ENCODE measurements at places on chromosomes 4 and X.

DNA sequence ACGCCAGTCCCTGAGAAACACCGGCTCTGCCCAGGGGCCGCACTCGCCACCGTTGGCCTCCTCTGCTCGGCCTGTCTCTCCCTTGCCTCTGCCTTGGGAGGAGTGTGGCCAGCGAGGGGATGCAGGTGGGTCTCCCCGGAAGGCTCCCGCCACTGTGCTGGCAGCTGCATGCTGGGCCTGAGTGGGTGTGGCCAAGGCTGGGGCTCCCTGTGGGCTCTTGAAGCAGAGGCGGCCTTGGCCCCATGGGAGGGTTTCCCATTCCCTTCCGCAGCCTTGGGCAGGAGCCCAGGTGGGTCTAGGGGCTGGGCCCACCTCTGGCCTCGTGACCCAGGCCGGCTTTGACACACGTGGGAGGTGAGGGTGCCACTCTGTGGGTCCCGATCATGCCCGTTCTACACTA is 19.1 kb downstream of the FGFRL1 start:
- no peak for DNase-seq

DNA sequence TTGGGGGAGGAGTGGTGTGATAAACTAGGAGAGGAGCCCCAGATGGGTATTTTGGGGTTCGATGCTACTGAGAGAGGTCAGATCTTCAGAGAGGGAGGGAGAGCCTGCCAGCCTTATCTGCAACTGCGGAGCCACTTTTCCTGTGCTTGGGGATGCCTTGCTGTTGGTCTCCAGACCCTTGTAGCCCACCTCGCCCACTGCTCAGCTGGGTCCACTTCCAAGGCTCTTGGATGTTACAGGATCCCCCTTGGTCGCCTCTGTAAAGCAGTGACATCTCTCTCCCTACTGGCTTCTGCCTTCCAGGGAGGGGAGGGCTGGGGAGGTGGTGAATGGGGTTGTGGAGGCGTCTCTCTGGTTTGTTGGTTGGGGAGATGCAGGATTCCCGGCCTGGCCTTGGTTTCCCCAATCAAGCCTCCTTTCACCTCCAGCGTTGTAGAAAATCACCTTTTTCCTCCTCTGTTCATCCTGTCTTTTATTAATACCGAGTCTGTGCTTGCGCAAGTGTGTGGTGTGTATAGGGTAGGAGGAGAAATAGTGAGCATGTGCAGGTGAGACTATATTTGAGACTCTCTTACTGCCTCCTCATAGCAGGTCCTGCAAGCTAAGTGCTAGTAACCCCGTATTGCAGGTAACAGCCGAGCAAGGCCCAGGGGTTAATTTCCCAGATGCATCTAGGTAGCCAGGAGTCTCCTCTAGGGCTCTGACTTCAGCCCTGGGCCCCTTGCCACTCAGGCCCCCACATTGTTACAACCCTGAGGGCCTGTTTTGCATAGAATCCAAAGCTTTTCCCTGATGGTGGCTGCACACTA is 337.4 kb downstream of the ARHGAP10 start:
- no peak for DNase-seq

- DNase-seq: no peak
These were observed 149.5 kb downstream of the PJA1 start for GRCh38 chrX:69015564-69016292.

GRCh38 chr4:84167564-84167963 is 331.5 kb downstream of the NKX6-1 start:
- DNase-seq: no peak

- DNase-seq: no peak
These were observed 52.8 kb upstream of the CCSER1 start for GRCh38 chr4:90074322-90074886.

DNA sequence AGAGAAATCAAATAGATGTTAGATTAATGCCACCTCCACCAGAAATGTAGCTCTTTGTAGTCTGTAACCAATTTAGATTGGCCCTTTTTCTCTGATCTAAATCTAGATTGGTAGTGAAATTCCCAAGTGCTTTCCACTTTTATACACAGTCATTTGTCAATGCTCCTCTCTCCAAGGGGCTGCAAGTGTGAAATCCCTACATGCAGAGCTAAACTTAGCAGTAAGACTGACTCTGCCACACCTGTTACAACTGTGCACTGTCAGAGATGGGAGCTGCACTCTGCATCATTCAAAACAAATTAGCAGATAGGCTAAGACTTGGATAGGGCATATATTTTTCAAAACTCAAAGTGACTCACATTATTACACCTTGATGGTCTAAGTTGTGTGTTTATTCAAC is 9.1 kb downstream of the SERTM2 start:
- DNase-seq: no peak

GRCh38 chr4:18529482-18529881 is 507.9 kb upstream of the LCORL start:
- no peak for DNase-seq

GRCh38 chr4:124157396-124158083 is 555.0 kb downstream of the ANKRD50 start:
- DNase-seq: no peak

GRCh38 chrX:57417827-57418226 is 131.3 kb downstream of the FAAH2 start:
- no peak for DNase-seq

GRCh38 chrX:21675931-21676330 is 17.8 kb upstream of the KLHL34 start:
- no peak for DNase-seq

DNA sequence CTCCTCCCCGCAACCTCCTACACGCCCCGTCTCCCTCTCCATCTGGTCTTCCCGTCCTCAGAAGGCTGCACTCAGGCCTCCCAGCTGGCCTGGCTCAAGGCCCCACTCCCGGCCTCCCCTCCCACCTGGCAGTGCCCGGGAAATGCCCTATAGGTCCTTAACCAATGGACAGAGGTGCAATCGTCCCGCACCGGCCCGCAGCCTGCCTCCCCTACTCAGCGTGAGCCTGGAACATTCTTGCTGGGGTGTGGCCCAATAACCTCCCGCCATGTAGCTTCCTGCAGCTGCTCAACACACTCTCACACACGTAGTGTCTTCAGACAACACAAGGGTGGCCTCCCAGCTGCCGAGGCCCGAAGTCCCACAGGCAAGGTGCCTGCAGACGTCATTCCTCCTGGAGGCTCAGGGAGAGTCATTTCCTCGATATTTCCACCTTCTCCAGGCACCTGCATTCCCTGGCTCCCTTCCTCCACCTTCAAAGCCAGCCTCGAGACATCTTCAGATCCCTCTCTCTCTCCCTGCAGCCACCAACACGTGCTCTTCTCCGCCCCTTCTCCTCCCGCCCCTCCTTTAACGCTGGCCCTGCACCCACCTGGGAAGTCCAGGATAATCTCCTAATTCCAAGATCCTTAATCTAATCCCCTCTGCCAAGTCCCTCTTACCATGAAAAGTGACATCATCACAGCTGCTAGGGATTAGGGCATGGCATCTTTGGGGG is 56.2 kb downstream of the ADRA2C start:
- no peak for DNase-seq

DNA sequence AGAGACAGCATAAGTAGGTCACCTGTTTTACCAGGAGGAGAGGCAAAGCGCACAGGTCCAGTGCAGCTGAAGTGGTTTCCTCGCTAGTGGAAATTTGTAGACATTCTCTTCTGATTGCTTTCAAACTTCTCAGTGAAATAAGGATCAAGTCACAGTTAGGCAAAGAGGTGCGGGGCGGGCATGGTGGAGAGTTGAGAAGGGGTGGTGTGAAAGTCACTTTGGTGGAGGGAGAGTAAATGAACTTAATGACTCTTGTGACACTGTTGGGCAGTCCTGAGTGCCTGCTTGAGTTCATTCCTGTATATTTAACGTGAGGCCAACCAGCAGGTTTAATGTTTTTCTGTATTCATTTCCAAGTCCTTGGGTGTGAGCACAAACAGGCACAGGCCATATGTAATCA is 235.6 kb downstream of the TRIML1 start:
- no peak for DNase-seq

DNA sequence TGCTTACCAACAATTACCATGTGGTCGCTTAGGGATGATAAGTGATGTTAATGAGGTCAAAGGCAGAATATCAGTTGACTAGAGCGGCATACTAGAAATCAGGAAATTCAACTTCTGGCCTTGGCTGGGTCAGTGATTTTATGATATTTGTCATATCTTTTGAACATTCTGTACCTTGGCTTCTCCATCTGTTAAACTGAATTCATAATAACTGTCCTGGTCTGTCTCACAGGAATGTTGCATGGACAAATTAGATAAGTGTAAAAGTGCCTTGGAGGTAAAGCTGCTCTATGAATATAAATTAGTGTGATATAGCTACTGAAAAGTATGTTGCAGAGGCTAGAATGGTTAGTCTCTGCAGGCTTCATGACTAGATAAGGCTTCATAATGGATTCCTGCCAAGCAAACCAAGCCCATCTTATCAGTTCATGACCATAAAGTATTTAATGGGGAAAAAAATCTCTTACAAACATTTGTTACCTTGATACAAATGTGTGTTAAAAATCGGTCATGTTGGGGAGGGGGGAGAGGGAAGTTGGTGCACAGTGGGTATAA is 104.6 kb upstream of the BMPR1B start:
- no peak for DNase-seq

GRCh38 chr4:145567516-145567915 is 51.7 kb upstream of the MMAA start:
- DNase-seq: no peak

DNA sequence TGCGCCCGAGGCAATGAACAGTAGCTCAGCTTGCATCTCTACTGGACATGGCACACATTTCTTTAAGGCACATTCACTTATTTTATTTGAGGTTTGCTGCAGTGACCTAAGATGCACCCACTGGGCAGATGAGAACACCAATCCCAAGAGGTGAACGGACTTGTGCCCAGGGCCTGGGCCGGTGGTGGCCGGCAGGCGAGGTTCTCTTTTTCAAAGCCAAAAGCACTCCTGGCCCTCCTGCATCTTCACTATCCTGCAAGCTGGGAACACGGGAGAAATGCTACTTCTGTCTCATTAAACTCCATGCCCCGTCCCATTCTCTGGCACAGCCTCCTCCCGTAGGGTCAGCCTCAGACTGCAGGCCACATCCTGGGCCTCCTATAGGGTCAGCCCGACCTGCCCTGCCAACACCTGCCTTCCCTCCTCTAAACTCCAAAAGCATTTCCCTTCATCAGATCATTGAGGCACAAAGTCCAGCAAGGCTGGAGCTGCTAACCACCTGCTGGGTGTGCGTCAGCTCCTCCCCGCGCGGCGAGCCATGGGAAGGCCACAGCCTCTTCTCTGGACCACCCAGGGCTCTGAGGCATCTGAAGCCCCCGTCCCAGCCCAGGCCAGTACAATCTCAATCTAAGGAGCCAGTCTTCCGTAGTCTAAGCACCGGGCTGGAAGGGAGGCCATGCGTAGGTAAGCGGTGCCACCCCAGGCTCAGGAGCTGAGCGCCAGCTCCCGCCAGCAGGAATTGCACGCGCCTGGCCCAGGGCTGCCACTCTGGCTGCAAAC is 166.1 kb downstream of the AFAP1 start:
- no peak for DNase-seq

DNA sequence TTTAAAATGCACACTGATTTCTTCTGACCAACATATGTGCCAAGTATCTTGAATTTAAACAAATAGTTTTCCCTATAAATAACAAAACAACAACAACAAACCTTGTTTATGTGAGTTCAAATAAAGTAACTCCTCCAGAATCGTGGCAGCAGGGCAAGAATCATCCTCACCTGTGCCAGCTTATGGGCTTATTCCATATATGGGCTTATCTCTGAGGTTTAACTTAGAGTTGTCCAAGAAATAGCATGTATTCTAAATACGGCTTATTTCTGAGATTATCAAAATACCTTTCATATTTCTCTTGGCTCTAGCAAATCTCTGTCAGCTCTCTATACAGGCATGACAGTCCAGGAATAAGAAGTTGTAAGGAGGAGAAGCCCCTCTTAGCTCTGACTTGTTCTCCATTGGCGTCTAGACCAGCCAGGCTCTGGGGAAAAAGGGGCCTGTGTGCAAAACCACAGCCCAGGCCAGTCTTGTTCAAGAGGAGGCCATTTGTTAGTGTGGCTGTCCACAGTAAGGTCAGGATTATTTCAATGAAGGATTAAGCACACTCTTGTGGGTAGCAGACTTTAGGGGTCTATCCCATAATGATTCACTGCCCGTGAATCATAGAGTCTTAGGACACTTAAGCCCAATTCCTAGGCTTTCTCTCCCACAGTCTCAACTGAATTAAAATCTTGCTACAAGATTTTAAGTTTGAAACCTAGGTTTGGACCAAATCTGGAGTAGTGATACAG is 63.2 kb downstream of the FRAS1 start:
- no peak for DNase-seq

GRCh38 chr4:40243386-40243948 is 46.6 kb downstream of the RHOH start:
- no peak for DNase-seq

DNA sequence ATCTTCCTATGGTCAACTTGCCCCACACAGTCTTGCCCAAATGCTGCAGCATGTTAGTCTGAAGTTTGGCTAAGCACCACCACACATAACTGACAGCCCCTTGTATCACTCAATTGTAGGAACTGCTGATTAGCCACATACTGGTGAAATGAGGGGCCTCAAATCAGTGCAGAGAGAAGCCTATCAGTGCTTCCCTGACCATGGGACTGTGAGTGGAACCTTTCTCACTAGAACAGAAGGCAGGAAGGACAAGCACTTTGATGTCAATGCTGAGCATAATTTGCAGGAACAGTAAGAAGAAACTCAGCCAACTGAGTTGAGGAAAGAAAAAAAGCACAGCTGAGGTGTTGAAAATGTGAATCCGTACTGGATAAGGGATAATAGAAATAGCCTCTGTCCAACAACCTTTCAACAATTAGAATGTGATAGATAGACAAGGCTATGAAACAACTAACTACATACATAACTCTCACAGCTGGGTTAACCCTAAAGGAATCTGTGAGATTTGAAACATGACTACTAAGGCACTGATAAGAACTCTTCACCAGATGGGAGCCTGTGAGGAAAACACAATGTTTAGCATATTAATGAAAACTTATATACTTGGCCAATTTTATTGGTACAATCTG is 136.6 kb upstream of the SH3RF1 start:
- no peak for DNase-seq

DNA sequence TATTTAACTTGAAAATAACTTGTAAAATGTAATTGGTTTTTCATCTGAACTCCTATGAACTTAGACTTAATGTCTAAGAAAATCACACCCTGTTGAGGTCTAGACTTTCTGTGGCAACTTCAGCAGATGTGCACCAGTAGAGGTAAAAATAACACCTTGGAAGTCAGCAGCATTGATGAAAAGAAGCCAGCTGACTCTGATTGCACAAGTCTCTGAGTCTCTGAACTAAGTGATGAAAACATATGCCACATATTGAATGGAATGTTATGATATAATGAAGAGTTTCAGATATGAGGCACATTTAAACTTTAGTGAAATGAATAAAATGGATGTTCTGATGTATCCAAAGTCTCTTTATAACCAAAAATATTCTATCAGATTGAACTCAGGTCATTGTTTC is 155.4 kb downstream of the GPM6A start:
- no peak for DNase-seq

DNA sequence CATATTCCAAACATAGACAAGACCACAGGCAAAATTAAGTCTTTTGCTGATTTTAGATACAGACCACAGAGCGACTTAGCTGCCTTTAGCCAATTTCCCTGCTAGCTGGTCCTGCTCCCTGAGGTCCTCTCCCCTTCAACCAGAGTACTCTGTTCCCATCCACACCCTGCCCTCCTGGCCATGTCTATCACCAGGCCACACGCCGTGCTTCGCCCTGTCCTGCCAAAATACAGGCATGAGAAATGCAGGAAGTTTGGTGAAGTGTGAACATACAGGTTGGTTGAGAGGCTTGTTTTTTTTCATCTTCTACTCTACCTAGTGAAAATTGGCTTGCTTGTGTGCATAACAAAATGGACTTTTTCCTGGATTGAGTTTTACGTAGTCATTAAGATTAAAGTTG is 226.2 kb upstream of the TENM3 start:
- DNase-seq: no peak

GRCh38 chr4:112183252-112183651 is 38.0 kb downstream of the FAM241A start:
- DNase-seq: no peak
